LNCaP clone FGC (cell line): ENCODE measurements at places on chromosomes 2 and 18.

- no peak for DNase-seq
These were observed 12.4 kb downstream of the KLHL14 start for GRCh38 chr18:32760391-32760790.

DNA sequence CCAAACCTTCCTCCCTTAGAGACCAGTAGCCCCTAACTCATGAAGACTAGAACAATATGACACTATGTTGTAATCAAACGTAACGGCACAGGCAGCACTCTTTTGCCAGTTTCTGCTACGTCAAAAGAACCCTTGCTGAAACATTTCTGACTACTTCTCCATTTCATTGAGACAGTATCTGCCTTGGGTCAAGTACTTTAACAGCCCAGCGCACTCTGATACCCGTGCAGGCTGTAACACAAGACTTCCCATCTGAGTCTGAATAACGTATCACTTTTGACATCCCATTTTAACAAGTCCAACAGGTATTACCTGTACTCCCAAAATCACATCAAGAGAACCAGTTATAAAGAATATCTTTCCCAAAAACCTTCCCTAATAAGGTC, 38.4 kb downstream of the TBC1D8 start:
- DNase-seq: no peak

- no peak for DNase-seq
These were observed 233.3 kb upstream of the PXDN start for GRCh38 chr2:1977655-1978054.

- DNase-seq: no peak
These were observed 114.6 kb downstream of the LPIN1 start for GRCh38 chr2:11861044-11861443.

DNA sequence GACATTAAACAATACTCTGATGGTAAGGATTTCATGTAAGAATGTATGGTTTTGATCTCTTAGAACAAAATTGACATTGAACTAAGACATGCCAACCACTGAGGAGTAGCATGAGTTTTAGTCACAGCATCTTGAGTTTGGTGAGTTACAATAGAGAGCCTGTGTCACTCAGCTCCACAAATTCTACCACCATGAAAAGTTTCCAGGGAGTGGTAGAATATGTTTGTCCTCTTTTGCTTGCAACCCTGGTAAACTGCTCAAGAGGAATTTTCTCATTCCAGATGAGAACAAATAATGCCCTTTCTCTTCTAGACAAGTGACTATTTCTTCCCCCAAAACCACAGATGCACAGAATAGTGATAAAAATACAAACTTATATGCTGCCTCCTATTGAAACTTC, 502.0 kb upstream of the VRK2 start:
- DNase-seq: no peak

DNA sequence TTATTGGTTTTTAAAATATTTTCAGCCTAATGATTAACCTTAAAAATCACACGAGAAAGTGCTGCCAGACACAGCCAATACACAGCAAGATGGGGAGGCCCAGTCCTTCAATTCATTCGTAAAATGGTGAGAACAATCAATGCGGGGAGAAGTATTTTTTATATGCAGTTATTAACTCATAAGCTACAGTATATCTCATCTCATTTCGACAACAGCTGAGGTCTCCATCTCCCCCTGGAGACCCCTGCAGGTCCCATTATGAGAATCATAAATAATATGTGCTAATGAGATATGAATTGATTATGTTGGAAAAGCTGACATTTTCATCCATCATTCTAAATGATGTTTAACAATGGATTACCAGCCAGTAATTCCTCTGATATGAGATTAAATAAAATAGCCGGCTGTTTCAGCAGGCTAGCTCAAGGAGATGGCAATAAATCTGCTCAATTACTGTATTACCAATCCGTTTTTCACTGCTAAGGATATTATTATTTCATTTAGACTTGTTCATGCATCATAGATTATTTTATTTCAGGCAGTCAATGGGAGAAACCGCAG, 535.8 kb downstream of the GALR1 start:
- no peak for DNase-seq

- DNase-seq: no peak
These were observed 13.8 kb downstream of the DPYSL5 start for GRCh38 chr2:26861610-26862224.

- no peak for DNase-seq
These were observed 45.2 kb downstream of the PPP4R1 start for GRCh38 chr18:9569178-9569577.

DNA sequence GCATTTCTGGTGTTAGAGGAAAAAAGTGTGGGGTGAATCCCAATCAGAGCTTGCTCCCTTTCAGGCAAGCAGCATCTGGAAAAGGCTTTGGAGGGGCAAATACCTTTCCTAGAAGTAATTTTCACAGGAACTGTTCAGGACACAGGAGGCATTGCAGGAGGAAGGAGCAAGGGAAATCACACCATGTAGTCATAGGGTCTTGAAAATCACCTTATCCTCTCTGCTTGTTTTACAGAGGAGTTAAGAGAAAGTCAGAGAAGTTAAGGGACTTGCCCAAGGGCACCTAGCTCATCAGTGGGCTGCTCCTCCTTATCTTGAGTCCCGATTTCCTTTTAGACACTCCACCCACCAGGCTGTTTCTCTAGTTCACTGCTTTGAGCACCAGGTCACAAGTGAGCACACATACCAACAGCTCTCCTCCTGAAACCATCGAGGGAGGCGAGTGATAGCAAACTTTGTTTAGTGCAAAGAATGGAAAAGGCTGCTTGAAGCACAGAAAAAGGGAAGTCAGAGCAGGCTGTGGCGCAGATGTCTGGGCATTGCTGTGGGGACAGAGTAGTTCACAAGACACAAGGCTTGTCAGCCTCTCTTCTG, 89.2 kb upstream of the CXCR4 start:
- DNase-seq: no peak

DNA sequence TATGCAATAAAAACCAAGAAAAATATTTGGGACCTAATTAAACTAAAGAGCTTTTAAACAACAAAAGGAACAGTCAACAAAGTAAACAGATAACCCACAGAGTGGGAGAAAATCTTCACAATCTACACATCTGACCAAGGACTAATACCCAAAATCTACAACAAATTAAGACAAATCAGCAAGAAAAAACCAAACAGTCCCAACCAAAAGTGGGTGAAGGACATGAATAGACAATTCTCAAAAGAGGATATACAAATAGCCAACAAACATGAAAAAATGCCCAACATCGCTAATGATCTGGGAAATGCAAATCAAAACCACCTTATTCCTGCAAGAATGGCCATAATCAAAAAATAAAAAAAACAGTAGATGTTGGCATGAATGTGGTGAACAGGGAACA, 250.1 kb downstream of the C1D start:
- DNase-seq: no peak

GRCh38 chr2:74845217-74845751, 11.4 kb downstream of the HK2 start:
- DNase-seq: peak; percentile 98

DNA sequence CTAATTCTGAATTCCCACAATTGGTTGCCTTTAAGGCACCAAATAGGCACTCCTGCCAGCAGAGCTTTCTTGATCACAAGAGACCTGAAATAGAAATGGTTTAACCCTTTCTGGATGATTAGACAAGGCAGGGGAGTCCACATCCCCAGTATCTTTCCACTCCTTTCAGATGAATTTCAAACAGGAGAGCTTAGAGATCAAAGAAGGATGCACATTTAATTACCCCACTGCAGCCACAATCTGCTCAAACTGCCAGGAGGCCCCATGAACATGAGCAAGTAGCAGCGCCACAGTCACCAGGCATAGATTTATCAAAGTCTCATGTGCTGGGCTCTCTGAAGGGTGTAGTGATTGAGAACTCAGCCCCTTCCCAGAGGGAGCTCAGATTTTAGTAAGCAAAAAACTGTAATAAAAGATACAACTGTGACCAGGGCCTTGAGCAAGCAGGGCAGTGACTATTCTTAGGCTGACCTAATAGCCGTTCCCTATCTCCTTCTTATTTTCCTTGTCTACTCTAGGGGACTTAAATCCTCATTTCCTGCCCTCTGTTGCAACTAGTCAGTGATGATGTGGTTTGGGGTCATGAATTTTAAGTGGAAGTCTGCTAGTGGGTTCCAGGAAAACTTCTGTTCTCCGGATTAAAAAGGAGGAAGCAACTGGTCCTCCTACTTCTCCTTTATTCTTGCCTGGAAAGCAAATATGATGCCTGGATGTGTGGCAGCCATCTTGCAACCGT, 53.7 kb downstream of the SLC4A3 start:
- DNase-seq: no peak

DNA sequence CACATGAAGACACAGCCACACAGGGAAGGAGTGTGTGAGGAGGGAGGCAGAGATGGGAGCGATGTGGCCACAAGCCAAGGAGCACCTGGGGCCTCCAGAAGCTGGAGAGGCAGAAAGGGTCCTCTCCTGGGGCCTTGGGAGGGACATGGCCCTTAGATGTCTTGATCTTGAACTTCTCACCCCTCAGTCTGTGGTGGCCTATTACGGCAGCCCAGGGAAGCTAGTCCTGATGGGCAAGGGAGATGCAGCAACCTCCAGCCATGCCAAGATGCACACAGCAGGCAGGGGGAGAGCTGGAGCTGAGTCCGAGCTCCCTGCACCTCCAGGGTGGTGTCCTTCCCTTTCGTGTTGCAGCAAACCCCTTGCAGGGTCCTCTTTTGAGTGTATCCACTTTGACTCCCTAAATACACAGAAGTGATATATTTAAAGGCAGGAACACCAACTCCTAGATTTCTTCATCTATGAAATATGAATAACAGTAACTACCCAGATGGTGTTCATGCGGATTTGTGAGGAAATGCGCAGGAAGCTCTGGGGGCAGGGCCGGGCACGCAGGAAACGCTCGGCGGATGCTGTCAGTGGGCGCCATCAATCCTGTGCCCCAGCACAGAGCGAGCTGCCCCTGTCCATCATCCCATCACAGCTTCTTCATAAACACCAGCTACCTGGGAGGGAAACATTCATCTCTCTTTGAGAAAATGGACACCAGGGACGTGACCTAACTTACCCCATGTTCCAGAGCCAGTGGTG, 230.4 kb upstream of the MYT1L start:
- no peak for DNase-seq
